ENCODE measurements at places on chromosomes 2 and 18.

DNA sequence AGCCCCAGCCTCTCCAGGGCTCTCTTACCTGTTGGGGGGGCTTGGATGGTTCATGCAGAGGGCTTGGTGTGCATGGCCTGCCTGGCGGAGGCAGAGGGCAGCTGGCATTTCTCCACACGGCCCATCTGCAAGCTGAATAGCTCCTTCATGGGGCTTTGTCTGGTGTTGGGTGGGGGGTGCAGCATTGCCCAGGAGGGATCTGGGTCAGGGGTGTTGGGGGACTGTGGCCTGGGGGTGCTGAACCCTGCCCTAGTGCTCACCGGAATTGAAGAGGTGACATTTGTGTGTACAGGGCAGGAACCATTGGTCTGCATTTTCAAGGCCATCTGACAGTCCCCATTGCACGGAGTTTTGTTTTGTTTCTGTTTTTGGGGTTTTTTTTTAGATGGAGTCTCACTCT, 58.8 kb upstream of the HAAO start:
- no peak for DNase-seq

DNA sequence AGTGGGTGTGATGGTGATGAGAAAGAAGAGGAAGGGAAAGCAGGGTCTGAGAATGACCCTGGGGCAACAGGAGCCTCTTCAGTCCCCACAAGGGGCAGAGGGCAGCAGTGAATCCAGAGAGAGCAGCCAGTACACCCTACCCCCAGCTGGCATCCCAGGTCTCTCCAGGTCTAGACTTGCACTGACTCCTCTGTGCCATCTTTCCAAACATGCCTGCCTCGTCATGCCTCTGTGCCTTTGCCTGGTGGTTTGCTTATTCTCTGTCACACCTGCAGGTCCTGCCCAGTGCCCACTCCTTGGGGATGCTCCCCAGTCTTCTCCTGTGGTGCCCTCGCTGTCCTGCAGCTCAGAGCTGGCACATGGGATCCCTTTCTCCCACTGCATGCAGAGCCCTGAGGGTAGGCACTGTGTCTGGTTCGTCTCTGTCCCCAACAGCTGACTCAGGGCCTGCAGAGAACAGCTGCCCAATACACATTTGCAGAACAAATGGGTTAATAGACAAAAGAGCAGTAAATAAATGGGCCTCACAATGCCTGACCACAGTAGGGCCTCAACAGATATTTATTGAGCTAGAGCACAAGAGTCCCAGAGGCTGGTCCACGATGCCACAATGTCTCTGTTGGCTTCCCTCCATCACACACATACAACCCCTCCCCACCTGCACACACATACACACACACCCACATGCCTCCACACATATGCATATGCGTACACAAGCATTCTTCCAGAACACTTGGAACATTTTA, 89.8 kb downstream of the HS1BP3 start:
- DNase-seq, result no peak

GRCh38 chr2:176125772-176126054, 3.2 kb downstream of the HOXD9 start:
- DNase-seq, result no peak

- DNase-seq, result no peak
These were observed 592.5 kb upstream of the ZEB2 start for GRCh38 chr2:145112467-145112866.

DNA sequence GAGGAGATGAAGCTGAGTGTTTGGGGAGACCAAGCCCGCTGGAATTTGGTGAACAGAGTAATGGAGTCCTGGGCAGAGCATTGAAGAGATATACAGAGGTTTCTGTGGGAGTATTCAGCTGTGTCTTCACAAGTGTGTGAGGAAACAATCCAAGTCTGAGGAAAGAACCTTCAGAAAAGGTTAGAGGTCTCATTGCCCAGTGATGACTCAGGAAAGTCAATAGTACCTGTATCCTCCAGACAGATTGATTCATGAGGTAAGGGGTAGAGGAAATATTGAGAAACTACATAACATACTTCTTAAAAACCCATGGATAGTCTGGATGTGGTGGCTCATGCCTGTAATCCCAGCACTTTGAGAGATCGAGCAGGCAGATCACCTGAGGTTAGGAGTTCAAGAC, 392.3 kb downstream of the GALNT13 start:
- DNase-seq, result no peak

GRCh38 chr18:42882122-42882521, 233.4 kb downstream of the RIT2 start:
- DNase-seq, result no peak

DNA sequence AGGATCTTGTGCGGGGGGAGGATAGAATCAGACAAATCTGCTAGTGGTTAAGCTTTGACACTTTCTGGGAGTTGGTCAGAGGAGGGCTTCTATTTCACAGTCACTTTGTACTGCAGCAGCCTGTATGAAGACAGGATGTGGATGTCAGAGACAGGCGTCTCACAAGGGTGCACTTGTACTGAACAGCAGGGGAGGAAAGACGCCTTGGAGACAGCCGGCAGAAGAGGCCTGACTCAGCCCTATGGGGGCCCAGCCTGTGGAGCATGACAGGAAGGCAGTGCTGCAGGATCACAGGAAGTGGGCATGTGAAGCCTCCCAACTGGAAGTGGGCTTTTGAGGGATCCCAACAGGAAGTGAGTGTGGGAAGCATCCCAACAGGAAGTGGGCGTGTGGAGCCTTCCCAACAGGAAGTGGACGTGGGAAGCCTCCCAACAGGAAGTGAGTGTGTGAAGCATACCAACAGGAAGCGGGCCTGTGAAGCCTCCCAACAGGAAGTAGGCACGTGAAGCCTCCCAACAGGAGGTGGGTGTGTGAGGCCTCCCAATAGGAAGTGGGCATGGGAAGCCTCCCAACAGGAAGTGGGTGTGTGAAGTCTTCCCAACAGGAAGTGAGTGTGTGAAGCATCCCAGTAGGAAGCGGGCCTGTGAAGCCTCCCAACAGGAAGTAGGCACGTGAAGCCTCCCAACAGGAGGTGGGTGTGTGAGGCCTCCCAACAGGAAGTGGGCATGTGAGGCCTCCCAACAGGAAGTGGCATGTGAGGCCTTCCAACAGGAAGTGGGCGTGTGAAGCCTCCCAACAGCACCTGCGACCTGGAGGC, 212.3 kb downstream of the SNTG2 start:
- peak; percentile 51 for DNase-seq

DNA sequence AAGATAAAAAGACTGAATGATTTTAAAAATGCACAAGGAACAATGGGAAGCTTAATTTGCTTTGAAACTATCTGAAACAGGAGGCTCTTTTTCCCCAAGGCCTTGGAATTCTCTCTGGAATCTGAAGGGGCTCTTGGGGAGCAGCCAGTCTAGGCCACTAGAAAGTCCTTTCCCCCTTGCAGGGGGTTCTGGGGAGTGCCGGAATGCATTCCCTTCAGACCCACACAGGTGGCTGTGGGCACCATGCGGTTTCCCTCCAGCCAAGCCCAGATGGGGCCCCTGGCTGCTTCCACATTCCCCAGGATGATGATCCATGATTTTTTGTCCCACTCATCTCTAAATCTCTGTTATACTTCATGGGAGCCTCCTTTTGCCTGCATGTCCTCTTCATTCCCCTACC, 10.7 kb downstream of the GPR45 start:
- no peak for DNase-seq

DNA sequence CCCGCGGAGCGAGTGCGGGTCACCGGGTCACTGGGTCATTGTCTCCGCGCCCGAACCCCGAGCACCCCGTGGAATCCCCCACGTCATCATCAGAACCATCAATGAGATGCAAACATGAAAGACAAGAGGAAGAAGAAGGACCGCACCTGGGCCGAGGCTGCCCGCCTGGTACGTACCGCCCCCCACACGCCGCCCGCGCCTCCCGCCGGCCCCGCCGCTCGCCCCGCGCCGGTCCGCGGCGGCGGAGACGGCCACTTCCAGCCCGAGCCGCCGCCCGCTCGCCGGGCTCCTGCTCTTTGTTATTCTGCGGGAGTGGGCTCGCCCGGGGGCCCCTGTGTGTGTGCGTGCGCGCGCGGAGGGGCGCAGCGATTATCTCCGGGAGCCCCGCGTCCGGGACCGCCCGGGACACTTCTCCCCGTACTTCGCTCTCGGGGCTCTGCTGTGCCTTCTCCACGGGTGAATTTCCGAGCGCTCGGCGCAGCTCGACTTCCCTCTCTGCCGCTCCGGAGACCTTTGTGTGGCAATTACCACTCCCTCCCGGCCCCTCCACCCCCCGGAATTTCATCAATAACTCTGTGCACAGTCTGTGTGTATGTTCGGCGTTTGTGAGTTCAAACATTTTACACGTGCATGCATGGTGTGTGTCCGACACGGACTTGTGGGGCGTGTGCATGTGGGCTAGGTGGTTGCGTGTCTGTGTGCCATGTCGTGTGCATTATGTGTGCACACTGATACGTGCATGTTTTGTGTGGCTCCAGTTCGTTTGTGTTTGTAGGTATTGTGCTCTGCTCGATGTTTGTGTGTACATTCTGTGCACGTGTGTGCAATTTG, 714 bp downstream of the ASXL3 start:
- no peak for DNase-seq

GRCh38 chr2:71513096-71513495, 59.7 kb downstream of the DYSF start:
- no peak for DNase-seq

GRCh38 chr2:178208817-178209216, 14.5 kb downstream of the OSBPL6 start:
- DNase-seq, result no peak

DNA sequence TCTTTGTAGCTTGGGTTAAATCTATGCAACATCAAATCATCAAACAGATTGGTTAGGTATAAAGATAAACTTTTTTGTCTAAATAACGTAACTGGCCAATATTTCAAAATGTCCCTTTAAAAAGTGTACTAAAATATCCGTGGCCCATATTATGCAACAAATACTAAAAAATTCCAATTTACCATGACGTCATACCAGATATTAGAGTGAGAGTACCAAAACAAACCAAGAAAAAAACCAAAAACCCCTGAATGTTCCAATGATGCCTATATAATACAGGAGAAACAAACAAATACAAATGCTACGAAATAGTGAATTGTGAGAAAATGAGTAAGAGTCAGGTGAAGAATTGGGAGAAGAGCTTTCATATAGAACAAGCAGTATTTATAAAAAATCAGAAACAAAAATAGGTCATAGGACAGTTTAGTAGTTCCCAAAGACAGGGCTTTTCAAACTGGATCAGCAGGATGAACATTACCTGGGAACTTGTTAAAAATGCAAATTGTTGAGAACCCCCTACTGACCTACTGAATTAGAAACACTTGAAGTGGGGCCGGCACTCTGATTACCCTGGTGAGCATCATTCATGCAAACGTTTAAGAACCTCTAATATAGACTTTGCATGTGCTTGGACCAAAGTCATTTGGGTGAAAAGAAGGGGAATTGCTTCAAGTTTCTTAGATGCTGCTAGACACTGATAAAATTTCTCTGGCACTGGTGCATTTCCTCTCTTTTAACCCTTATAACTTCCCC, 753.7 kb downstream of the DSC3 start:
- no peak for DNase-seq

GRCh38 chr2:38706846-38707345, 41.0 kb downstream of the GALM start:
- DNase-seq, result no peak

- DNase-seq, result no peak
These were observed 1699.3 kb upstream of the TMEFF2 start for GRCh38 chr2:193894081-193894480.

GRCh38 chr18:23145621-23146020, 10.3 kb downstream of the CABLES1 start:
- no peak for DNase-seq

DNA sequence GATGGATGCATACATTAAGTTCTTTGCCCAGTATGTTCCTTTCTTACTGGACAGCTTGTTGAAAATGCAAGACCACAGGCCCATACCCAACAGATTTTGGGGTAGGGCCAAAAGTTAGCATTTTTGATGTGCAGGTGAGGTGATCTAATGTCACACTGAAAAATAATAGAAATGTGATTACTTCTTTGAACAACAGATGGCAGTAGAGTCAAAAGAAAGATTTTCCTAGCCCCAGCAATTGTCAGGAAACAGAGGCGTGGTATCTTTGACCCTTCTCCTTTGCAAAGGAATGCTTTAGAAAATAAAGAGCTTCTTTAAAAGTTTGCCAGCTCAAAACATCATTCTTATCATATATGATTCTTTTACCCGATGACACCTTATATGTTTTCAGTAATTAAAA, 343.6 kb upstream of the SYT4 start:
- DNase-seq, result no peak

GRCh38 chr18:74197705-74198341, 49.5 kb downstream of the TIMM21 start:
- no peak for DNase-seq

DNA sequence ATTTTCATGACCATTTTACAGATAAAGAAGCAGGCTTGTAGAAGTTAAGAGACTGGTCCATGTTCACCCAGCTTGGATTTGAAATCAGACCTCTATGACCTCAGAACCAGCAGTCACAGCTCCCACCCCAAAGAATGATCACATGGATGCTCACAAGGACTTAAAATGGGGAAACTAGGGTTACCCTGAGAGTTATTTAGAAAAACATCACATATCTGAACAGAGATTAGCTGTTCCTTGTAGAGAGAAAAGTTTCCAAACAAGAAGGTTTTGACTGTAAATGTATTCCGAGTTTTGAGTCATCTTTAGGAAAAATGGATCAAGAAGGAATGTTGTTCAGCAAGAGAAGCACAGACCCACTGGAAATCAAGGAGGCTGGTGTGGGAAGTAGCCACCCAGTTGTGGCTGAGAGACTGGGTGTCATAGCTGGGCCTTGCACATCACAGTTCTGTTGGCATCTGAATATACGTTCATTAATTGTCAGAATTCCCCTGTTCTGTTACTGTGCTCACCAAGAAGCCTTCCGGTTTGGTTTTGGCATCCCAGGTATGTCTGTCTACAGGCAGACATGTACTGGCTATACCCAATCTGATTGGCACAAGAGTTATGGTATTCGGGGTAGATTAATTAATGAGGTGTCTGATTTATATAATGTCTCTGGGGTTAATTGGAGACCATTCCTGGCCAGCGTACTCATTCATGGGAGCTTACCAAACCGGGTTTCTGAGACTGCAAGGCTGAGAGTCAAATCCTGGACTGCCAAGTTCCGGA, 371.8 kb upstream of the SLC14A2 start:
- no peak for DNase-seq

- DNase-seq, result no peak
These were observed 139.0 kb upstream of the TRIB2 start for GRCh38 chr2:12577567-12578253.

- no peak for DNase-seq
These were observed 656.8 kb downstream of the BCL11A start for GRCh38 chr2:59896499-59897245.

DNA sequence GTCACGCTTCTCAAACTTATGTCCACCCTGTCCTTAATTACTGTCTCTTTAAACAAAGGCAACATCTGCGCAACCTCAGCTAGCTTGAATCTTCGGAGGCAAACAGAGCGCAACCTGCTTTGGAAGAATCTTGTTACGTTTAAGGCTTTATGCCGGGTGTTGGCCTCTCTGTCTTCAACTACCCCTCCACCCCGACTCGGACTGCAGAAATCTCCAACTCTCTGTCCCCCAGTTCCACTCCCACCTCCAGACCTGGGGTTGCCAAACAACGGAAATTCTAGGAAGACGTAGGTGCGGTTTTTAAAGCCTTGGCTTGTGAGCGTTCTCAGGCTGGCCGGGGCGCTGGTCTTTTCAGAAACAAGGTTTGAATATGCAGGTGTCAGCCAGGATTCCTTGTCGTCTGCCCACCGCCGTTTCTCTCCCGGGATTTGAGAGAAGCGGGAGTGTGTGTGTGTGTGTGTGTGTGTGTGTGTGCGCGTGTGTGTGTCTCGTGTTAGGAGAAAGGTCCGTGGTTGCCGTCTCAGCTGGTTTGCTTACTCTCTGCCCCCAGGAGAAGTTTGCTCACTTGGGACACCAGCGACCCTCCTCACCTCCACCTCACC, 1.1 kb upstream of the ONECUT2 start:
- no peak for DNase-seq
